ENCODE measurements at places on chromosomes 12 and 14.

DNA sequence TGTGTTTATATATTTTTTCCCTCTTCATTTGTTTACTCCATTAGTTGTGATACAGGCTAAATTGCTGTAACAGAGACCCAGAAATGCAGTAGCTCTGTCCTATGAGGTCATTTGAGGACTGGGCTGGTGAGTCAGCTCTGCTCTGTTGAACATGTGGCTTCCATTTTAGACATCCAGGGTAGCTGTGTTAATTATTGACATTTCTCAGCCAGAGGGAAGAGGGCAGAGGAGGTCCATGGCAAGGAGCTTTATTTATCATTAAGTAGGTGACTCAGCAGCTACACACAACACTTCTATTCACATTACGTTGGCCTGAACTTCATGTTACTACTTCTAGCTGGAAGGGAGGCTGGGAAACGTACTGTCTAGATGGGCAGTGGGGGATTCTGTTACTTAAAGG is 85.4 kb downstream of the PTCSC3 start:
- DNase-seq, result peak; percentile 95

DNA sequence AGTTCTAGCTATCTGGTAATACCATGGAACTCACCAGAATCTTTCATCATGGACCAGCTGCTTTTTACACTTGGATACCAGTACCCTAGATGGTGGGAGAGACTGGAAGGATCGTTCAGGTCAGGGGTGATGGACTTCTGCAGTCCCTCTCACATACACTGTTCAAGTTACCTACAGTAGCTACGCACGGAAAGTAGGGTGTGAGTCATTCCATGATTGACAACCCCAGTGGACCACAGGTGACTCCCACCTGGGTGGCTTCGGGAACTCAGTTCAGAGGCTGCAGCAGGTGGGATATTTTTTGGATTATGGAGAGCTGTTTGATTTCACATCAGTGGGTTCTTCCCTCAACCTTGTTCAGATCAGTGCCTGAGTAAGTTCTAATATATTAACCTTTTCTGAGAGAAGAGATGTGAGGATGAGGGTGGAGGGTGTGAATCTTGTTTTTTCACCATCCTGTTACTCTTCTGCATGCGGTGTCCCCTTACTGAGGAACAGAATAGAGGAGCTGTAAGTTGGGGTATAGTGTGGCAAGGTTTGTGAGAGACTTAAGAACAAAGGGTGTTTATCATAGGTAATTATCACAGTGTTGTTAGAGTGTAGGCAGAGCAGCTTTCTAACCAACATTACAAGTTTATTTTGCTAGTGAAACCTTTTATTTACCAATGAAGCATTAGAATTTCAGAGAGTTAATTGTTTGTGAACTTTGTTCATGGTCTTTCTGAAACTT is 39.6 kb downstream of the PRKCH start:
- DNase-seq, result no peak

DNA sequence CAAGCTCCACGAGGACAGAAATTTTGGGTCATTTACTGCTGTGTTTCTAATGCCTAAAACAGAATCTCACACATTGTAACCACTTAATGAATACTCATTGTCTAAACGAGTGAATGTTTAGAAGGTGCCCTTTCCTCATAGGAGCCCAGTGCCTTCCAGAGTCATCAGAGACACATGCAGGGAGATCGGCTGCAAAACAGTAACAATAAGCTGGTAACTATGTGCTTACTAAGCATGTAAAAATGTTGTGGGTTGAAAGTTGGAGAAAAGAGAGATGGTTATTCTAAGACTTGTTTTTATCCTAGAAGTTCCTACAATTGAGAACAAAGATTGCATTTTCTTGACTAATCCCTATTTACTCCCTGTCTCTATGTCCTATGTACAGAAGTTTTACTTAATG is 7.4 kb downstream of the TESPA1 start:
- peak; percentile 69 for DNase-seq

- DNase-seq, result no peak
Measured at GRCh38 chr14:77052281-77053044, 24.0 kb upstream of the IRF2BPL start.

DNA sequence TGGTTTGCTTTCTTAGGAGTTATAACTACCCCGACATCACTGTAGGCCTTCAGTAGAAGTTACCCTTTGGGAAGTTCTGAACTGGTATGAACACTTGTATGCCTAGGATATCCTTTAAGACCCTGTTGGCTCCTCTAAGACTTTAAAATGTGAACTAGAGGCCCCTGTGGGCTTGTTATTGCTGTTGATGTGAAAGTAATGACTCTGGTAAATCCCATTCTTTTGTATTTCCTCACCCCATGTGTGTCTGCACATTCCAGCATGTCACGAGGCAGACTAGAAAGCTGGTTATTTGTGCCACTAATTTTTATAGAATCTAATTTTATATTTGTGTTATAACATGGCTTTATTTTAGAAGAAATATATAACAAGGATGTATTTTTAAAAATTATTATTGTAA is 48.9 kb downstream of the SERPINA10 start:
- DNase-seq, result no peak

DNA sequence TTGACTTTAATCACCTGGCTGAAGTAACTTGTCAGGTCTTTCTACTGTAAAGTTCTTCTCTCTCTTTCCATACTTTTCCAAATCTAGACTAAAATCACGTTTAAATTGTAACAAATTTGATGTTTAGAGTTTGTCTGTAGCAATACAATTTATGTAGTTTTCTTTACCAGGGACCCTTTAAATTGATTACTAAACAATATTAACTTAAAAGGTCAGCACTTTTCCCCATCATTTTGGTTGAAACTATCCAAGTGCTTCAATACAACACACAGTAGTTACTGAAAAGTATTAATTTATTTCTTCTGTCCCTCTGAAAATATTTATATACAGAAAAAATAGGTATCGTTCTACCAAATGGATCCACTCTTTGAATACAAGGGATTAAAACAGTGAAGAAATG is 350.8 kb downstream of the SLC16A7 start:
- DNase-seq, result no peak

GRCh38 chr14:24965934-24966578 is 83.9 kb downstream of the STXBP6 start:
- DNase-seq, result peak; percentile 52

DNA sequence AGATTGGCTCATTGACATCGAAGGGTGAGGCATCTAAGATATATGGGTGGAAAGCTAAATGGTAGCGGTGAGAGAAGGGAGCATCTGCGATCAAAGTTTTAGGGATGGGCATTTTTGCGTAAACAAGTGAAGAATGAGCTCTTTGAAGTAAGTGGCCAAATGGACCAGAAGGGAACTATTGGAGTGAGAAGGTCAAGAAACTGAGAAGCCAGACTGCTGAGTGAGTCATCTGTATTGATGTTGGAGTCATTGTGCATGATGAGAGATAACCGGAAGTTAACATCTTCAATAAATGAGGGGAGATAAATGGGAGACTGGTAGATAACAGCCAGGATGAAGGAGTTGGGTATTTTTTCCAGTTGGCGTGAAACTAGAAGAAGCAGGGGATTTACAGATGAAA is 271.9 kb upstream of the PDE3A start:
- DNase-seq, result no peak

DNA sequence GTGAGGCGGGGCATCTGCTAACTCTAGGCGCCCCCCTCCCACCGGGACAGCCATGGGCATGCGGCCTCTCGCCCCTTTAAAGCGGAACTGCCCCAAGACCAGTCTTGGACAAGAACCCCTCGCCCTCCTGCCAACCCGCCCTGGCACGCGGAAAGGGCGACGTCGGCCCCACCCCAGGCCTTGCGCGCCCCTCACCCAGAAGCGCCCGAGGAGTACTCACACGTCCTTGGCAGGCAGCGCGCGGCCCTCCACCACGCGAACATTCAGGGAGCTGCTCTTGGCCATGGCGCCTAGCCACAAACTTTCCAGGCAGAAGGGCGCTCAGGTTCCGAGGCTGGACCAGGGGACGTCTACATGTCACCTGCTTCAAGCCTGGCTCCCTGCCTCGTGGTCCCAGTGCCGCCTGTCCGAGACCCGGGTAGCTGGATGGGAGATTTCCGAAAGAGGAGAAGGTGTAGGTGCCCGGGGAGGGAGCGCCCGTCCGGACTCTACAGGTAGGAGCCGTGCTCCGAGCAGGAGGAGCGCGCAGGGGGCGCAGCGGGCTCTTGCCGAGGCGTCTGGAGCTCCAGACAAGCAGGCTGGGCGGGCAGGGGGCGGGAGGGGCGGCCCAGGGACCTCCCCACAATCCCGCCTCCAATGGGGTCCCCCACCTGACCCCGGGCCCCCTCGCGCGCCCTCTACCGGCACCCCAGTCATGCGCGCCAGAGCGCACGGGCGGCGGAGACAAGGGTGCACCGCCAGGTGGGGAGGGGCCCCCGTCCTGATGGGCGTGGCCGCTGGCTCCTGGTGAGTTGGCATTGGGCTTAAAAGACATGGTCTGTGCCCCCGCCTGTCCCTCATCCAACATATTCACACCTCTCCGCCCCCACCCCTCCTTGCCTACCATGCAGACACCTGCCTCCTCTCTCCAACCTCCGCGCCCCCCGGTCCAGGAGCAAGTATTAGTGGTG is at the start of gene RASAL1:
Gene RASAL1, minus strand, starts transcription at position 584 of the 950 bp plus-strand sequence. Its CDS starts 299 bp downstream, at position 285.
- peak; percentile 76 for DNase-seq

- peak; percentile 53 for DNase-seq
Measured at GRCh38 chr14:64569138-64569631, 19.4 kb downstream of the PPP1R36 start.

DNA sequence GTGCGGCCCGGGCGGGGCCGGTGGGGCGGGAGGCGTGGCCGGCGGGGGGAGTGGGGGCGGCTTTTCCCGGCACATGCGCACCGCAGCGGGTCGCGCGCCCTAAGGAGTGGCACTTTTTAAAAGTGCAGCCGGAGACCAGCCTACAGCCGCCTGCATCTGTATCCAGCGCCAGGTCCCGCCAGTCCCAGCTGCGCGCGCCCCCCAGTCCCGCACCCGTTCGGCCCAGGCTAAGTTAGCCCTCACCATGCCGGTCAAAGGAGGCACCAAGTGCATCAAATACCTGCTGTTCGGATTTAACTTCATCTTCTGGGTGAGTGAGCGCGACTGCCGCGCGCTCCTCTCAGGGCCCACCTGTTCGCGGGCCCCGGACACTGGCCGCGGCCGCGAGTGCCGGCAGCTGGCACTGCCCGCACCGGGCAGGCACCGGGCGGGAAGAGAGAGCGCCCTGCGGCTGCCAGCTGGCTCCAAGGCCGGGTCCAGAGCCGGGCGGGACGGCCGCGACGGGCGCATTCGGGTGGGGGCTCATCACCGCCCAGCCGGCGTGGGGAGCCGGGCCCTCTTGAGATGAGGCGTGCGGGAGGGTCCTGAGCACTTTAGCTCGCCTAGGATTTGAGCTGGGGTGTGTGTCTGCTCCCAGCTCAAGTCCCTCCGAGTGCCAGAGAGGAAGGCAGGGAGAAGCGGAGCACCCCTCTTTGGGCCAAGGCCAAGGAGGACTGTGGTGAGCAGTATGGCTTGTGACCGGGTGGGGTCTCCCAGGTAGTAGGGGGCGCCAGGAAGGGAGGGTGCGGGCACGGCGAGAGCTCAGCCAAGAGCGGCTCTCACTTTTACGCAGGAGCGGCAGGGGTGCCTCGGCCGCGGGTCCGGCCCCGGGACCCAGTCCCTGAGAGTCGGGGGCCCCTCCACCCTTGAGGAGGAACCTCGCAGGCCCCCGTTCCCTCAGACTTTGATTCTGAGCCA is at the start of gene CD9:
Gene CD9, plus strand, starts transcription at position 145 of the 957 bp plus-strand sequence. Its CDS starts 100 bp downstream, at position 245.
- DNase-seq, result peak; percentile 67

DNA sequence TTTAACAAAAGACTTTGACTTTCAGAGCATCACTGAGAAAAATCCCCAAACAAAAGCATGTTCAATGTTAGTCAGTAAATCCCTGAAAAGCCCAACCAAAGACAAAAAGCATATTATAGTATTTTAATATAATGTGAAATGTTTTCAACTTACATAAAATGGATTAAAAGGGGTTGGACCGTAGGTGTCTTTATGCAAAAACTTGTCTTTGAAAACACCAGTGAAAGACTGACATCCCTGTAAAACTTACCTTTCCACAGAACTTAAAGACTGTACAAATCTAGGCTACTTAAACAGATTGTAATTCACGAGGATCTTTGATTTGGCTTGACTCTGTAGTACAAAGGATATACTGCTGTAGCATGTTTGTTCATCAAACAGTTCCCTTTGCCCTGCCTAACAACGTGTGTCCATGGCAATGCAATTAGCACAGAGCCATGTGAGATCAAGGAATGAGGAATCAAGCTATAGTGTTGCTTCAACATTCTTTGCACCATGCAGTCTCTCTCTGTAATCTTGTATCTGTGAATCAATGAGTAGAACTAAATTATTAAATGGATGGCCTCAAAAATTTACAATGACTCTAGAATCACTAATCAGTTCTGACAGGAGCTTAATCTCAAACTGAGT is 138.5 kb upstream of the SYT1 start:
- no peak for DNase-seq

DNA sequence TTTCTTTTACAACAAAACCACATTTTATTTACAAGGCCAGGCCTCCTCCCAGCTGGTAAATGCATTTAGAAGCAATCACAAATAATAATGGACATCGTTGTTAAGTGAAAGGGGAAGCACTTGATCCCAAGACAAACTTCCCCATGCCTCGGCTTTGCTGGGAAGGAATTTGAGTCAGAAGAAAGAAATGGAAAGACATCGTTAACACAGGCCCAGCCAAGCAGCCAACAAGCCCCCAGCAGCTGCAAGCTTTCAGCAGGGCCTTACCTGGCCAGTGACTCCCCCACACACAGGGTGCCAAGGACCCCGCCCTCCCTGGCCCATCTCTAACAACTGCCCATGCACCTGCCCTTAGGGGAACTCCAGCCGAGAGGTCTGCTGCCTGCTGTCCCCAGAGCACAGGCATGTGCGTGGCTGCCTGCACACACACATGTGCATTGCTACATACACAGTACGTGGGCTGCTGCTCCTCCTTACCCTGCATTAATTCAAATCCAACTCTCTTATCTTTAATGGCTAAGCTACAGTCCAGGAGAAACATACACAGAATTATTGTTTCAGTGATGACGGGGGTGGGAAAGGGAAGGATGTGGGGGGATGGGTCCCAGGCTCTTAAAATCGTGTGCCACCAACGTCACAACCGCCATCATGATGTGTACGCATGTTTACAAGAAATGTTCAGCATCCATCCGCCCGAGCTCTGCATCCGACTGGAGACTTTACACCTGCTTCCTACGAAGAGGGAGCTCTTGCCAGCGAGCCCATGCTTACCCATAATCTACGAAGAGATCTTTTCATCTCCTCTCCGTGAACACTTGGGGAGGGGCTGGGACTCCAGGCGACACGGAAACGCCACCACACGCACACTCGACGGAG is 9.8 kb downstream of the BCL11B start:
- DNase-seq, result no peak

All from Daoy (cell line).